ENCODE measurements at places on chromosomes 2 and 18.
A peak's percentile ranks its signal among the peaks of the same experiment; 100 is the strongest.

DNA sequence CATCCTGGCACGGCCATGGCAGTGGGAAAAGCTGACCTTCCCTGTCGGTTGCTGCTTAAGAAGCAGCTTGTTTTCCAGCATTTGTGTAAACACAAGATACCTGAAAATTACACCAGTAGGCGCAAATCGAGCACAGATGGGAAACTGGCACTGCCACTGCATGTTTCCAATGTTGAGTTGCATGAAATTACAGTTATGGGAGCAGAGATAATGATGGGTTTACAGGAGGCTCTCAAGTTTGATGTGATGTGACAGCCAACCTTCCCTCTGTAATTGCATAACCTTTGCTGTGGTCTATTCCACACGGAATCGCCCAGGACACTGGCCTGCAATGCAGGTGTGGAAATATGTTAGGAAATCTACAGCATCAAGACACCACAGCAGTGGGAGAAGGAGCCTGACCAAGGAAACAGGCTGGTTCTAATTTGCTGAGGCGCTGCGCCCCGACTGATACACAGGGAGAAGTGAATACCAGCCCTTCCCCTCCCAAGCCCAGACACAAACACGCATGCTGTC is 17.4 kb downstream of the GPR45 start:
- DNase-seq: no peak

GRCh38 chr2:177599139-177599688 is 206.6 kb downstream of the AGPS start:
- no peak for DNase-seq

DNA sequence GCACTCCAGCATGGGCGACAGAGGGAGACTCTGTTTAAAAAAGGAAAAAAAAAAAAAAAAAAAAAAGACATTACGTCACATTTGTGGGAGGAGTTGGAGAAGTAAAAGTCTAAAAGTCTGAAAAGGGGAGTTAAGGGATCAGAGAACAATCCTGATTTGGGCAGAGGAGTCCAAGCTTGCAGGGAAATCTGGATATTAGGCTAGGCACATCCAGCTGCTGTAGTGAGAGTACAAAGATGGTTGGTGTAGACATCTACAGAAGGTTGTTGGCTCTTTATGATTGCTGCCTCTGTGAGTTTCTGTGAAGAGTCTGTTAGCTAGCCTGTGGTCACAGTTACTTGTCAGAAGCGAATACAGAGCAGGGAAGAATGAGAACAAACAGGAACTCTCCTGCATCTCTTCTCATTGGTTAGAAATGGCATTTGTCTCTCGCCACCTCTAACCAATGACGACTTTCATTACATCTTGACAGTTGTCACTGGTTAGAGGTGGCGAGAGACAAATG is 3.3 kb upstream of the OSBPL6 start:
- DNase-seq: no peak

- no peak for DNase-seq
Observed at GRCh38 chr2:3466482-3466863, 52.9 kb downstream of the ADI1 start.

GRCh38 chr2:196592911-196593881 is 46.3 kb upstream of the CCDC150 start:
- peak; percentile 24 for DNase-seq

- DNase-seq: no peak
Observed at GRCh38 chr2:141766225-141766624, 364.6 kb downstream of the LRP1B start.

DNA sequence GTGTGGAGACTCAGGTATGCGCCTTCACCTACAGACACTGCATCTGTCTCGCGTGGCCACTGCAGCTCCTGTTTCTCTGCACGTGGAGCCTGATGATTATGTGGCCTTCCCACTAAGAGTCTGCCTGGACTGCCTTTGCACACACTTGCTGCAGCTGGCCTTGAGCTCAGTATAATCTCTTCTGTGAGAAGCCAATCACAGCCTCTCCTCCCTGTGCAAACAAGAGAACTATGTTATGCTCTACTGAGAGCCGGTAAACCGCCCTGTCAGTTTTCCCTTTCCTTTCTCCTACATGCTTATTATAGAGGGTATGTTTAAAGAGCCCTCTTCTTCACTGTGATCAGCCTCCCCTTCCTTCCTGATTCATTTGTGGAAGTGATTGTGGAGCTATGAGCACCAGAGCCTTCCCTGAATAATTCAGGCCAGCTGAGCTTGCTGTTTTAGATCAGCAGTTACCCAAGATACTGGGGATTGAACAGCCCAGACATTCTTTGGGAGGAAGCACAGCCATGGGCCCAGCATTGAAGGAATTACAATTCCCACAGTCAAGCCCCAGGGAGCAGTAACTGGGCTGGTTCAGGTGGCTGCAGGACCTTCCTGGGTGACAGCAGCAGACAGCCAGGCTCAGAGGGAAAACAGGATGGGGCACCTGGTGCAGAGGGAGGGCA is 3.7 kb upstream of the TGFA start:
- no peak for DNase-seq

- DNase-seq: no peak
Observed at GRCh38 chr2:194319222-194319992, 1337.6 kb upstream of the SLC39A10 start.

- peak; percentile 13 for DNase-seq
Observed at GRCh38 chr18:40120356-40120755, 1834.7 kb upstream of the PIK3C3 start.

- DNase-seq: no peak
Observed at GRCh38 chr2:102273619-102274211, 37.6 kb upstream of the IL1RL1 start.

- no peak for DNase-seq
Observed at GRCh38 chr18:66838340-66838987, 234.6 kb upstream of the CDH19 start.

DNA sequence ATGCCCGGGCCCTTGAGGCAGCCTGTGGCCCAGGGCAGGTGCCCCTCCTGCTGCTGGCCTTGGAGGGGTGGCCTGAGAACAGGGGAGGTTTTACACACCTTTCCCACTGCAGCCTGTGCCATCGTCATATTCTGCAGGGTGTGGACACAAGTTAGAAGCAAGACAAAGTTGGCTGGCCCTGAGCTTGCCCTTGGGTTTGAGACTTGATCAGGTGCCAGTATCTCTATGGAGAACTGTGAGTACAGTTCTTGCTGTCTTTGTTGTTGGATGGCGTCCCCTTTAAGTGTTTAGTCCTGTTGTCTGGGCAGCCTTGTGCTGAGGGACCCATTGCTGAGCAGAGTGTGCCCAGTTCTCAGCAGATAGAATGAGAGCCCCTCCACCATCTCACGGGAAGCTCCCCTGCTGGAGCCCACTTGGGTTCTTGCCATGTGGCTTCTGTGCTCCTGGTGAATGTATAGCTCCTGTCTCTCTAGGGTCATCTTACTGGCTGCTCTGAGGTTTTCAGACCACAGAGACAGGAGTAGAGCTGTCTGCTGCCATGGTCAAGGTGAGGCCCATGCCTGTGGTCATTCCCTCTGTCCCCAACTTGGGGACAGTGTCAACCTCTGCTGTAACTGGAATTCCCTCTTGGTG is 115.9 kb downstream of the SH3RF3 start:
- no peak for DNase-seq

GRCh38 chr18:44823782-44824181 is 143.1 kb downstream of the SETBP1 start:
- no peak for DNase-seq

- DNase-seq: no peak
Observed at GRCh38 chr18:3728704-3729437, 278.9 kb downstream of the TGIF1 start.

GRCh38 chr18:54700580-54700979 is 109.5 kb downstream of the DYNAP start:
- DNase-seq: no peak

- no peak for DNase-seq
Observed at GRCh38 chr2:129481306-129482219, 497.9 kb upstream of the RAB6C start.

DNA sequence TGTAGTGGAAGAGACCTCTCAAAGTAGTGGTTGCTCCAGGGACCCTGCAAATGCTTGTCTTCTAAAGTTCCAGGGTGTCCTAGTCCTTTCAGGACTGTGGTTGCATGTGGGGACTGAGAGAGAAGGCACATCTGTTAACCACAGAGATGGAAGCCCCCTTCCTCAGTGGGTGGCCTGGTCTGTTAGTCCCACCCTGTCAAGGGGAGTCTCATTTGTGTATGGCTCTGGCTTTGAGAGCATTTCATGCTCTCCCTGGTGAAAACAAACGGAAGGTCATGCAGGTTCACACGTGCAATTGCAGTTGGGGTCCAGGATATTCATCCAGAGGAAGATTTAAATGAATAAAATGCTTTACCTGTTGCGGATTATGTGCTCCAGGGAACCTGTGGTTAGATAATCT is 219.6 kb downstream of the PRKCE start:
- DNase-seq: no peak

- DNase-seq: no peak
Observed at GRCh38 chr2:26655611-26656195, 14.5 kb upstream of the CIB4 start.

DNA sequence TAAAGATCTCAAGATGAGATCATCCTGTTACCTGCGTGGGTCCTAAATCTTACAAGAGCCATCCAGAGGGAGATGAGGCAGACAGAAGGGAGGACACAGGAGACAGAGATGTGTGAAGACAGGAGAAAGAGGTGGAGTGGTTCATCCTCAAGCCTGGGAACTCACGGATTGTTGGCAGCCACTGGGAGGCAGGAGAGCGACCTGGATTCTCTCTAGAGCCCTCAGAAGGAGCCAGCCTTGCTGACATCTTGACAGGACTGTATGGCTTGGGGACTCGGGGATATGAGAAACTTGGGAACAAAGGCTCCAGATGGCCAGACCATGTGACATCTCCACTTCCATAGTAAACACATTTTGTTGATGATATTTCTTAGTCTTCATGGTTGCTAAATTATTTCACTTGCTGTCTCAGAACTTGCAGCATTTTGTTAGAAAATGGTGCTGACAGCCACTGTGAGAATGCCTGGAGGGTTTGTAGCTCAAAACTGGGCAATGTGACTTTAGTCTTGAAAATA is 57.8 kb upstream of the MC2R start:
- DNase-seq: no peak

- DNase-seq: no peak
Observed at GRCh38 chr18:68925268-68925667, 127.4 kb downstream of the CCDC102B start.

DNA sequence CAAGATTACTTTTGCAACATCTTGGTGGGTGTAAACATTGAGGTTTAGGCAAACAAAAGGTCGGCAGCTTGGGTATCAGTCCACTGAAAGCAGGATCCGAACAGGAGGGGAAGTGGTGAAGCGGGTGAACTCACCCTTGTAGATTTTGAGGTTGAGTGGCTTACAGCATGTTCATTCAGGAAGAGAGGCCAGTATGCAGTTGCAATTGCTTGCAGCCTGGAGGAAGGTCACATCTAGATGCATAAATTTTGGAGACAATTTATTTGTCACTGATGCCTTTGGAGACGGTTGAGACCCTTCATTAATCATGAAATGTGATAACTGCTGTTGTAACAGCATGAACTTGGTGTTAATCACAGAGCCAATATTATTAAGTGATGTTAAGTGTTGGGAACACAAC is 131.1 kb downstream of the LTBP1 start:
- DNase-seq: no peak

- DNase-seq: no peak
Observed at GRCh38 chr2:211766689-211767088, 771.9 kb downstream of the ERBB4 start.

DNA sequence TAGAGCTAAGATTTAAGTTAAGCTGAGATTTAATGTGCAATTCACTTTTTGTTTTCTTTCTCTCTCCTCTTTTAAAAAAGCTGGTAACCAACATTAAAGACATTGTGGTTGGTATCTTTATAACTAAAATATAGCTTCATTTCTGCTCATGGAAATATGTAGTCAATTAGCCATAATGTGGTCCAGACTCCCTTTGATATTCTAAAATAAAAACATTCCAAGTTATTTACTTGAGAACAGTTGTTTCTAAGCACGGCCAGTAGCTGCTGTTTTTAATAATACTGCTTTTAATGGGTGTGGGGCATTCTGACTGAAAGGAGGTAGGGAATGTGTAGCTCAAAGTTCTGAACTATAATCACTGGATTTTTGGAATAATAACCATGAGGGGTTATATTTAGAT is 183.3 kb upstream of the FBXO11 start:
- DNase-seq: no peak

DNA sequence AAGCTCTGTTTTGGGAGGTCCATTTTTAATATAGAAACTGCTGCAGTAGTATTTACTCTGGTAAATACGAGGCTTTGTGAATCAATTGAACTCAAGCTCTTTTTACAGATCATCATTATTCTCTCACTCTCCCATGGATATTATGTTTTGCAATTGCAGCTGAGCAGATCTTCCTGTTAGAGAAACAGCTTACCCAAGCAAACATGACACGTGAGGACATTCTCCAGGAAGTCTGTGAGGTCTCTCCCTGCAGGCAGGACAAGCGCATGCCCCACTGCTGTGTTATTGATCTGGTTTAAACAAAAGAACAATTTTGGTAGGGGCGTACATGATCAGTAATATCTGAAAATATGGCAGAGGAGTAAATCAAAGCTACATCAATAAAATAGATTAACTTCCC is 72.1 kb downstream of the COL6A3 start:
- DNase-seq: no peak

GRCh38 chr18:77146249-77147080 is 13.9 kb upstream of the MBP start:
- DNase-seq: no peak

- DNase-seq: no peak
Observed at GRCh38 chr2:198203336-198204069, 399.1 kb downstream of the PLCL1 start.

GRCh38 chr2:217887841-217888701 is 114.7 kb downstream of the TNS1 start:
- DNase-seq: no peak

GRCh38 chr2:191166111-191166755 is 15.4 kb upstream of the STAT4 start:
- no peak for DNase-seq

DNA sequence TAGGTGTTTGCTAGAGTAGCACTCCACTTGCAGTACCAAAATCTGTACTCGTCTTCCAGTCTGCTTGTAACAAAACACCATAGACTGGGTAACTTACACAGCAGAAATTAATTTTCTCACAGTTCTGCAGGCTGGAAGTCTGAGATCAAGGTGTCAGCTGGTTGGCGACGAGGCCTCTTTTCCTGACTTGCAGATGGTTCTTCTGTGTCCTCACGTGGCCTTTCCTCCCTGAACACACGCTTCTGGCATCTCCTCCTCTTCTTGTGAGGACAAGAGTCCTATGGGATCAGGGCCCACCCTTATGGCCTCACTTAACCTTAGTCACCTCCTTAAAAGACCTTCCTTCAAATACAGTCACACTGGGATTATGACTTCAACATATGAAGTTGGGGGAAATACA is 493.5 kb upstream of the MYT1L start:
- DNase-seq: no peak
